ENCODE measurements at places on chromosomes 6 and 20.

DNA sequence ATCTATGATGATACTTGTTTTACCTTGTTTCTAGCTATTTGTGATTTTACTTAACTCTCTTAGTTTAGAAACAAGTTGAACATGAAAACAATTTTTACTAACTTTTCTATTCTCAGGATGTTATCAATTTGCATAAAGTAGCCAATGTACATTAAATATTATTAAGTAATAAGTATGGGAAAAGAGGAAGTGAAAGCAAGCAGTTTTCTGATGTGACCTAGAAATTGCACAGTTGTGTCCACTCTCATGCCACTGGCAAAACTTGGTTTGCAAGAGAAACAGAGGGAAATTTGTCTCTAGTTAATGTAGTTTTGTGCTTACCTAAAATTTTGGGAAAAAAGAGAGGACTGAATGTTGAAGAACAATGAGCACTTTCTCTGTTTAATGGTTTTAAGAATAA, 19.2 kb upstream of the TSPYL1 start:
- DNase-seq: no peak

DNA sequence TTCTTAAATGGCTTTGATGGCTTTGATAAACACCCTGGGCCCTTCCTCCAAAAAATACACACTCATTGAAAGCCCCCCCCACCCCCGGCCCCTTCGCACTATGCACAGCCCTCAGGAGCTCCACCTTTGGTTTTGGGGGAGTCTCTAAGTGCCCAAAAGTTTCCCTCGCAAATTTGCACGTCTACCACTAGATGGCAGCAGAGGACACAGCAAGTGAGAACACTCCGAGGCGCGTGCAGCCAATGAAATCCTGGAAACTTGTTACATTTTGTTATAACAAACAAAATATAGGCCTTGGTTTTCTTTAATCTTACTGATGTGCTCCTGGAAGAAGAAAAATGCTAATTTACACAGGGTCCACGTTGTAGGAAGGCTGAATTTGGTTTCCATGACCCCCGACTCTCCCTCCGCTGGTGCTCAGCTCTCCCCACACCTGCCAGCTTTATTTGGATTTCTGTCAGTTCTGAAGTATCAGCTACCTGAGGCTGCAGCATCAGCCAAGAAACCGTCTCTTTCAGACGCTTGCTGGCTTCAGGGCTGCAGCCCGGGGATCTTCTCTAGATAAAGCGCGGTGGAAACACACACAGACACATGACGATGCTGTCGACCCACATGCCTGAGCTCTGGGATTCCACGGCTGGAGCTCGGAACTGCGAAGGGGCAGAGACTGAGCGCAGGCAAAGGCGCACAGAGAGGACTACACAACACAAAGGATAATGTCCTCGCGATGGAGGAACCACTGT, 148.3 kb upstream of the RPS6KA2 start:
- DNase-seq: peak; percentile 91

DNA sequence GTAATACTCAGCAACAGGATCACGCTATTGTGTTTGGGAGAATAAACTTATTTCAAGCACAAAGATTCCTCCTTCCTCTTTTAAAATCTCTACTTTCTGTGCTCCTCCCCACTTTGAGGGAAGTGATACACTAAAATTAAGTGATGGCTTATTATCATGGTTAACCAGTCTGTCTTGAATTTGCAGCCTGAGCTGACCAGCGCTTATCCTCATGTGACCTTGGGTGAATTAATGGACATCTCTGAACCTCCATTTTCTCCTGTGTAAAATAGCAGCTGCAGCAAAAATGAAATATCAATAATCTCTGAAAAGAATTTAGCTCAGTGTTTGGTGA, 222.6 kb downstream of the BCAS1 start:
- DNase-seq: no peak

DNA sequence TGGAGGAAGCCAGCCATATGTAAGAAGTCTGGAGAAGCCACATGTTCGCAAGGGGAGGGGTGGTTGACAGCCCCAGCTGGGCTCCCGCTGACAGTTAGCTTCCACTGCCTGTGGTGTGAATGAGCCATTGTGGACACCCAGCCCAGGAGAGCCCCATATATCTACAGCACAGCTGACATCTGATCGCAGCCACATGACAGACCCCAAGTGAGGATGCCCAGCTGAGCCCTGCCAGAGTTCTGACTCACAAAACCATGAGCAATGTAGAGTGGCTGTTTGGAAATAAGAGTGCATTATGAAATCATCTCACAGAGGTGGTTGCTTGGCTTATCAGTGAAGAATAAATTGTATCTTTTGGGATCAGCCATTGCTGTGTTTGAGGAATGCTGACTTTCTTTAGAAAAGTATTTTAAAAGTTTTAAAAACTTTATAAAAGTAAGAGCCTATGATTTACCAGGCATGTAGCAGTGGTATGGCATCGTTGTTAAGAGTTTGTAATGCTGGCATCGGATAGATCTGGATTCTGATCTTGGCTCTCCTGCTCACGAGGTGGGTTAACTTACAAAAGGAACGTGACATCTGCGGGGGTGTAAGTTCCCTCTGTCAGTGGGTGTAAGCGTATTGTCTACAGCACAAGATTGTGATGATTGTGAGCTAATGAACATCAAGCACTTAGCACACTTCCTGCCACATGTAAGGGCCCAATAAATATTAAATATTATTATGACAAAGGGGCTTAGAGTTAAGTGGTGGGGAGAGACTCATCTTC, 24.1 kb downstream of the CFAP61 start:
- DNase-seq: no peak

DNA sequence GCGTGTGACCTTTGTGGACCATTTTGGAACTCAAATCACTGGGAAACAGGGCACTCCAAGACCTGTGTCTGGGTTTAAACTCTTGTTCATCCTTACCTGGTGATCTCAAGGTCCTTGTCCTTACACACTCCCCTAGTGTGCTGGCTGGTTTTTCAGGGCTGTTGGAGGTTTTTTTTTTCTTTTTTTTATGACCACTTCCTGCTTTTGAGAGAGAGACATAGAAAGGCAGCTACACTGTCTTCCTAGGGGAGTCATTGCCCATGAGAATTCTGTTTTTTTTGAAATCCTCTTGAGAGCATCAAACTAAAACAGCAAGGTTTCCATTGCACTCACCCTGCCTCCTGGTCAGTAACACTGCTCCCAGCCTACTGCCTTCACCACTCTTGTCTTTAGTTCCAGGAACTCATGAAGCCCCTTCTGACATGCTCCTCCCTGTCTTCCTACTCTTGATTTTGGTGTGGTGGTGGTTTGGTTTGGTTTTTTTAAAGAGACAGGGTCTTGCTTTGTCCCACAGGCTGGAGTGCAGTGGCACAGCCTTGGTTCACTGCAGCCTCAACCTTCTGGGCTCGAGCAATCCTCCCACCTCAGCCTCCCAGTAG, 28.6 kb downstream of the PRPH2 start:
- DNase-seq: peak; percentile 46

DNA sequence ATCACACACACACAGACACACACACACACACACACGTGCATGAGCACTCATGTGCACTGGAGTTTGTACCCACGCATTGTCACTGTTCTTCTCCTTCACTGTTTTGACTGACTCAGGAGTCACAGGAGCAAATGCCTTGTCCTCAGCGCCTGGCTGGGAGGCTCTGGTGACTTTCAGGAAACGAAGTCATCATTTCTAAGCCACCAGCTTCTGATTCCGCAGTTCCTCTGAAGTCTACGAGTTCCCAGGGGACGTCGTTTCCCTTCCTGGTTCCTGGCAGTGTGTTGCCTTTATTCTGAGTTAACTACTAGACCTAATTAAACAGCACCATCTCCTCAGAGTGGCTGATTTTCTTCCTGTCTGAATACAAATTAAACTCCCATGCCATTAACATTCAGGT, 82.2 kb upstream of the PMEPA1 start:
- no peak for DNase-seq

GRCh38 chr6:120211955-120212792, 862.6 kb upstream of the MAN1A1 start:
- no peak for DNase-seq

GRCh38 chr6:41570259-41570615, 24.1 kb downstream of the FOXP4 start:
- no peak for DNase-seq

DNA sequence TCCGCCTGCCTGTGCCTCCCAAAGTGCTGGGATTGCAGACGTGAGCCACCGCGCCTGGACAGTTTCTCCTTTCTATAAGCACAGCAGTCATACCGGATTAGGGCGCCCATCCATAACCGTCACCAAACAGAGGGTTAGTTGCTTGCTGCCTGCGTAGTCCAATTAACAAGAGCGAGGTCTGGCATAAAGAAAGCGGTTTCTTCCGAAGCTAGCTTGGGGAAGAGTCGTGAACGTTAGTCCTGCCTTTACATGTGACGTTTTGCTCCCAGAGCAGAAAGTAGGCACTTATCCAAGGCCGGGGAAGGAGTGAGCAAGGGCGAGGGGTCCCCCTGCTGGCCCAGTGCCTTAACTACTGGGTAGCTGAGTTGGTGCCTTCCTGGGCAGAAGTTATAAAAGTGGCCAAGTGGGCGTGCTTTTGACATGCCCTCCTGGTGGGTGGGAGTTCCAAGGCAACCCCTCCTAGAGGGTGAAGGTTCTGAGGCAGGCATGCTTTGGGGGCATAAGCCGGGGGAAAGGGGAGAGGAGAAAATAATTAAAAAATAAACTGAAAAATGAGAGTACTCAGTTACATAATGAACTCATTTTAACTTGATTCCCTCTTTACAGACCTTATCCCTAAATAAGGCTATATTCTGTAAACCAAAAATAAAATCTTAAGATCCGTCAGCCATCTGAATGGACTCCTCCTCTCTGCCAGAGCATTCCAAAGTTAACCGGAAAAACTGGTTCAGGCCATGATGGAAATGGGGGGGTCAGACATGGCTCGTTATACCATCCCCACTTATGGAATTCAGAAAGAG, 88.0 kb downstream of the FAM217A start:
- DNase-seq: peak; percentile 62

DNA sequence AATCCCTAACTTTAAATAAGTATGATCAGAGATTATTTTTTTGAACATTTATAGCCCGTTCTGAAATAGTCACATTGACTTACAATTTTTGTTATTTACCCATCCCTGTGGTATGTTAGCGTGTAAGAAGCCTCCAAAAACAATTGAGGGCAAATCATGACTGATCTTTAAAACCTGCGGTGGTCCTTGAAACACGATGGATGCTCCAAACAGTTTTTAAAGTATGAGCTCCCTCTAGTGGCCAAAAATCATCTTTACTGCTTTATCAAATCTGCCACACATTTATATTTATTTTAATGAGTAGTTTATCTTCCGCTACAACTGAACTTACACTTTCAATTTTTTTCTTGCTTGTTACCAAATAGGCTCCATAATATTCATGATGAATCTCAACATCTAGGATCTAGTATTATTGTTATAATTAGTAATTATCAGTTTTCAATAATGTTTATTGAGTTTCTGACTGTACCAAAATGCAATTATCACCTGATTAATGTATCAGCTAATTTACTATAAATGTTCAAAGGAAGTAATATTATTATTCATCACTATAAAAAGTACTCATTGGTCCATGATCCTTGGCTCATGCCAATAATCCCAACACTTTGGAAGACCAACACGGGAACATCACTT, 52.2 kb downstream of the MARCKS start:
- no peak for DNase-seq

DNA sequence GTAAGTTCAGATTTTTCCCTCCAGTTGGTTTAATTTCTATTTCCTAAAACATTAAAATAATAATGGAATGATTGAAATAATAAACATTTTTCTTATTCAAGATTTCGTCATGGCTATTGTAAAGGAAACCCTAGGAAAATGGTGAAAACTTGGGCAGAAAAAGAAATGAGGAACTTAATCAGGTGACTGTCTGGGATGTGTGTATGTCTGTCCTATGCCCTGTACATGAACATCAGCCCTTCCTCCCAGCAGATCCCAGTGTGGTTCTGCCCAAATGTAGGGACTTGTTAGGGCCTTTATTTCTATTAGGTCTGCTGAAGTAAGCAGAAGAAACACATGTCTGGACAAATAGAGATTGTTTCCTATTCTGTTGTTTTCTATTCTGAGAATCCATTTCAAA, 13.1 kb downstream of the RIOK1 start:
- DNase-seq: no peak

DNA sequence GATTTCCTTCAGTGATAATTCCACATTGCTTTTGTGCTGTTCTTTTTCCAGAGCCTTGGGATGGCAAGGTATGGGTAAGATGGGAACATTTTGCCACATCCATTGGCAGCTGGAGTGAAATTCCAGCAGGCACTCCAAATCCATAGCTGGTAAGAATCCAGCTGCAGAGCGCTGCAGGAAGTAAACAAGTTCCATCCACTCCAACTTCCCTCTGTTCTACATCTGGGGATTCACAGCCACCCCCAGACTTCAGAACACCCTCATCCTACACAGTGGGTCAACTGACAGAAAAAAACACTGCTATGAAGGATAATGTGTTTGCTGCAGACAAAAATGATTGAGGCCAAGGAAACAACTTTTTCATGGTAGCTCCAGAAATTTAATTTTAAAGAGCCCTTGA, 747.8 kb downstream of the MAFB start:
- DNase-seq: no peak

DNA sequence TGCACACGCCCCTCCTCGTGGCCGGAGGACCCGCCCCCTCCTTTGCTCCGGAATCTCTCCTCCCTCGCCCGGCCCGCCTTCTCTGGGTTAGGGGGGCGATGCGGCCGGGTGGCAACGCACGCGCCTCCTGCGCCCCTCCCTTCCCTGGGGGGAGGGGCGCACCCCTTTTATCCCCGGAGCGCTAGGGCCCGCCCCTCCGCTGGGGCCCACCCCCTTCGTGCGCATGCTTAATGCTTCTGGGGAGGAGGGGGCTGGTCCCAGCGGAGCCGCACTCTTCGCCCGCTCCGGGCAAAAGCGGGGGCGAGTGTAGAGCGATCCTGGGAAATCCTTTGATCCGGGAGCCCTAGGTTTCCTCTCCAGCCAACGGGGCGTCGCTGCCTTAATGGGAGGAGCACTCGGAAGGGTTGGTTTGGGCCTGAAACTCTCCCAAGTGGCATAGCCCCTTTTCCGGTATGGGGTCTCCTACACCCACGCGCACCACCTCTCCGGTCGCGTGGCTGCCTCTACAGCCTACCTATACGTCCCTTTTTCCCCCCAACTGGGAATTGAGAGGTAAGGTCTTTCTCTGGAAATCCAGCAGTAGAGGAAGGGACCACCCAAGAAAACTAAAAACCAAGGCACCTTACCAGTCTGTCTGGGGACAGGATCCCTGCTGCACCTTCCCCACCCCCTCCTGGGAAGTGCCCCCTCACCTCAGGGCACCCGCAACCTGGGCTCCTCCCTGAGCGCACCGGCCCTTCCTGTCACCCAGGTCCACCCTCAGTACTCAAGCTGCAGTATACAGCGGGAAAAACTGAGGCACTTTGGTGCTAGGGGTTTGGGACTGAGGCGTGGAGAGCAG, 2.1 kb downstream of the SOX12 start:
- DNase-seq: peak; percentile 88

DNA sequence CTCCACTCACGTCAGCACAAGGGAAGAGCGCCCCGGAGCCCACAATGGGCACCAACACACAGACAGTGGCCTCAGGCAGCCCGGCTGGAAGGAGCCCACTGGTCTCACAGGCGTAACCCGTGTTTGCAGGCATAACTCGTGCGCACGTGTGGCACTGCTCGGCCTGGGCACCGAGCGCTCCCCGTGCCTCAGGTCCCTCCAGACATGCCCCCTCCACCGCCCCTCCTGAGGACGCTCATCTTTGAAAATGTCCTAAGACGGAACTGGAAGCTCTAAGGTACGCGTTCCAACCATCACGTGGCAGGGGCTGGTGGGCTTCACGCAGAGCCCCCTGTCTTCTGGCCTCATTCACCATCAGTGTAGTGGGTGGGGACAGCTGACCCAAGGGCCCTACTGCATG, 44.6 kb downstream of the SSR1 start:
- DNase-seq: no peak

GRCh38 chr20:4953881-4954280, 47.4 kb downstream of the SLC23A2 start:
- no peak for DNase-seq

Measured in natural killer cell (primary cell).